OCI-M1 (cell line): ENCODE measurements at places on chromosomes 5 and 9.

GRCh38 chr5:174971210-174971609 lies 246.8 kb downstream of the MSX2 start:
- DNase-seq: no peak

DNA sequence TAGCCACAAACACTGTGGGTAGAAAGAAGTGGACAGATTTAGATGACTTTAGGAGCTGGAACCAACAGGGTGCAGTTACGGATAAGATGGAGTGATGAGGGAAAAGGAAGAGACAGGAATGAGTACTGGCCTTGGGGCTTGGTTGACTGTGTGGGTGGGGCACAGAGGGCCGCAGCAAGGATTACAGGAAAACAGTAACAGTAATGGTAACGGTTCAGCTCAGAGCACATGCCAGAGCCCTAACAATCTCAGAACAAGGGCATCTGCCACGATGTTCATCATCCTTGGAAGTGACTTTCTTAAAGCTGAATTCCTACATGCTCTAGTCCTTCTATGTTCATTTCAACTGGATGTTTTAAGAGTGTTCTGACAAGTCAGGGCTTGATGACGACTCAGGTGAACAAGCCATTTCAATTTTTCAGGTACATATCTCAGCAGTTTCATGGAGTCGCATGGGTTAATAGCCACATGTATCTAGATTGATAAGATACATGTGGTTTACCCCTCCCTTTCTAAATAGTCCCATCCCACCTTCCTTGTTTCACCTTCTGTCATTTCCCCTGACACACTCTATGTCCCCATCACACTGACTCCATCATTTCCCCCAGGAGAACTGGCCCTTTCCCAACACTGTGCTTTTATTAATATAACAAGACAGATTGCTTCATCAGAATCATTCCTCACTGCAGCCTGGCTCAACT lies 65.0 kb downstream of the CEMIP2 start:
- DNase-seq: no peak

GRCh38 chr9:2802494-2802921 lies 41.4 kb downstream of the PUM3 start:
- no peak for DNase-seq

- no peak for DNase-seq
Observed at GRCh38 chr9:126626127-126626925, 12.6 kb downstream of the LMX1B start.

GRCh38 chr9:75889977-75890471 lies 449 bp upstream of the PCSK5 start:
- peak; percentile 64 for DNase-seq

DNA sequence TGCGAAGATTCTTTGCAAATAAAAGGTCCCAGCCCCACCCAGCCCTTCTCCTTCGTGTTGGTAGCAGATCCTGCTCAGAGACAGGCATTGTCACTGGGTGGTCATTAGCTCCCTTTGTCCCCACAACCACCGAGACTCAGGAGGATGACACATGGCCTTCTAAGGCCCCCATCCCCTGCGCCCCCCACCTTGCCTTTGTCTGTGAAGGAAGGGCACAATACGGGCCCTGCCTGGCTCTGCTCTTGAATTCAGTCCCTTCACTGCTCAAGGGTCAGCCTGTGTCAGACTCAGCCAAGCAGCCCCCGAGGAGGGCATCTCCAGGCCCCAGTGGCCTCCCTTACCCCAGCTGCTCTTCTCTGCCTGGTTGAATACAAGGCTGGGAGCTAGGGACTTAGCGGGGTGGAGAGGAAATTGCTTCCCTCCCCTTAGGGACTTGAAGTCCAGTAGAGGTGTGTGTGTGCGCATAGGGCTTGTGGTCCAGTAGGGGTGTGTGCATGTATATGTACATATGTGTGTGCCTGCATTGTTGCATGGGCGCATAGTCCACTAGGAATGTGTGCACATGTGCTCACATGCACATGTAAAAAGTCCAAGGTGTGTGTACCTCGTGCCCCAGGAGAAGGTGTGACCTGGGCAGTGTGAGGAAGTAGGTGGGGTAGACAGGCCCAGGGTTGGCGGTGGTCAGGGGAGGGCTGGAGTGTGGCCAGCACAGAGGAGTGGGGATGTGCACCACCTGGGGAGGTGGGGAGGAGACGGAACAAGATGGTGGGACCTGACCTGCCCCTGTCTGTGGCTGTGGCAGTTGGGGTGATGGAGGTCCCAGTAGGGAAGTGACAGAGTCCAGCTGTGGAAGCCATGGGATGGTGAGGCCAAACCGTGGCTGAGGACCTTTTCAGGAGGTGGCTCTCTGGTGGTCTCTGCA lies 59.1 kb downstream of the PHF2 start:
- DNase-seq: no peak

DNA sequence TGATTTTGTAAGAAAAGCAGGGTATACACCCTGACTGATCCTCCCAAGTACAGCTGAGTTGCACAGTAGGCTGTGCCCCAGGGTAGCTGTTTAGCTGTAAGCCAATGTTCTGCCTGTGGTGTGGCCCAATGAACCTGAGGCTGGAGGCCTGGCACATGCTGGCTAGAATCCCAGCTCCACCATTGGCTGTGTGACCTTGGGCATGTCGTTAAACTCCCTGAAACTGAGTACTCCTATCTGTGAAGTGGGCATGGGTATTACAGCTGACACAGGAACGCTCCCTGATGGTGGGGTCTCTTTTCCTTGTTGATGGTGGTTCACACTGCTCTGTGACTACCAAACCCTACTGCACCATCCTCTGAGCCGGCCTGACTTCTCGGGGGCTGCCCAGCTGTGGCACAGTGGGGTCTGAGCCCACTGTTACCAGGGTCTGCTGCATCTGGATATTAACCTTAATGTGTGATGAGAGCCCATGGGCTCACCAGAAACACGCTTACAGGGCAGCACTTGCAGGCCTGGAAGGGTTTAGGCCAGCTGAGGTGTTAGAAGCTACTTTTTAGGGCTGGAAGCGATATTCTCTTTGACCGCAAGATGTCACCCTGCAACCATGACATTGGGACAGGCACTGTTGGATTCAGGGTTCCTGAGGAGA lies 7.0 kb upstream of the GADD45G start:
- DNase-seq: peak; percentile 77

GRCh38 chr9:8382266-8382665 lies 582.7 kb upstream of the DMAC1 start:
- no peak for DNase-seq

DNA sequence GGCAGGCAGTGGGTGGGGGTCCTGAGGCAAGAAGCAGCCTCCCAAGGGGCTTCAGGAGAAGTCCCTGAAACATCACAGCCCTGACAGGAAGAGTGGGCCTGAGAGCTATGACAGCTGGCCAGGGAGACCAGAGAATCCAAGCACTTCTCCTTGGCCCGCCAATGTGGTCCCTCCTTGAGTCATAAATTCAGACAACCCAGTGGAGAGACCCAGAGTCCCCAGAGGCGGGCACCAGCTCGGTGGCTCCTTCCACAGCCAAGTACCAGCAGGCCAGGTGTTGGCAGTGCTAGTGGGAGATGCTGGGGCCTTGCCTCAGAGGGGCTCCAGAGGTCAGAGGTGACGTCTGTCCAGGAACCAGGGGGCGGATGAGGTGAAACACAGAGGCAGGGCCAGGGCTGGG lies 1.6 kb upstream of the DOK3 start:
- DNase-seq: no peak

DNA sequence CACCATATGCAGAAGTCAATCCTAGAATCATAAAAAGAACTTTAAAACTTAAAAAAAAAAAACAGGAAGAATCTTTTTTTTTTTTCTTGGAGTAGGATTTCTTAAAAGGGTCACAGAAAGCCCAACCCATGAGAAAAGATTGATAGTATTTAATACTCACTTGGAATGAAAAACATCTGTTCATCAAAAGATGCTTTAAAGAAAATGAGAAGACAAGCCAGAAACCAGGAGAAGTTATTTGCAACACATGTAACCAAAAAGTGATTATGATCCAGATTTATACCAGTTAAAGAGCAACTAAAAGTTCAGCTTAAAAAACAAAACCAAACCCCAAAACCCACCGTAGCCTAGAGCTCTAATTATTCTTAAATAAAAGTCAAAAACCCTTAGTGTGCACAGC lies 69.3 kb downstream of the TLE4 start:
- DNase-seq: no peak

DNA sequence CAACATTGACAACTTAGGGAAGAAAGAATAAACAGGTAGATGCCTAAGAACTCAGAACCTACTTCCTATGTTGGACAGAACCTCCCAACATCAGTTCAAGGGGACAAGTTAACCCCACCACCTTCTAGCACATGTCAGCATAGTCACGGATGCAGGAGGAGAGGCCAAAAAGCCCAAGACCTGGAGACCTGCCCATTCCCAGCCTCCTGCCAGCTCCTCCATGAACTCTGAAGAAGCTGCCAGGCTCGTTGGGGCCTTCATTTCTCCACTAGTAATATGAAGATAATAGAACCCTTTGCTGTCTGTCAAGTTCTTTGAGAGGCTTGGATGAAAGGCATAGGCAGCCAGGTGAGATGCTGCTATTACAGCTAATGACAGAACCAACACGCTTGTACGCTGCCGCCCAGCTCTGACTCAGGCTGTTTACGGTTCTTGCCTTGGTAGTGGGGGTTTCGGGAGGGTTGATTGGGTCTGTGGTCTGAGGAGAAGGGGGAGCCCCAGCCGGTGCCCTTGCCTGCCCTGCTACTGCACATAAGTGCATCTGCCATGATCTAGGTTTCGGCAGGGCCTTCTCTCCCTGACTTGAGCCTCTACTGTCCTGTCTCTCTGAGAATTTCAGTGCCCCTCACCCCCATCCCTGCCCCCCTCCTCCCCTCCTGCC lies 82.2 kb downstream of the NRG2 start:
- no peak for DNase-seq

- DNase-seq: peak; percentile 90
Observed at GRCh38 chr5:149731617-149732323, 1.7 kb downstream of the PPARGC1B start.

DNA sequence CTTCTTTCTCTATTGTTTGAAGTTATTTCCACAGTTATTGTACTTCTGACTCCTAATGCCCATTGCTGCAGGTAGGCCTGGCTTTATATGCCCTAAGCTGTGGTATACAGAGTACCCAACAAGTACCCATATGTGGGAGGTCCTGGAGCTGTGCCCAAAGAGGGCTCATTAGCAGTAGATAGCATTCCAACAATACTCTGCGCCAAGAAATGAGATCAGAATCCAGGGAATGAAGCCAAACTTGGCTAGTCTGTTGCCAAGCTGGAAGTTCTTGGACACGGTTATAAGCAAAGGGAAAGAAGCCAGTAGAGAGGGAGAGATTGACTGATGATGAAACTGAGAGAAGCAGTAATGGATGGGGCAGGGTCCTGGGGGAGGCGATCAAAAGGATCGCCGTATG lies 29.7 kb upstream of the FAM169A start:
- DNase-seq: no peak

- DNase-seq: peak; percentile 76
Observed at GRCh38 chr5:84382363-84383295, 2.1 kb downstream of the EDIL3 start.

DNA sequence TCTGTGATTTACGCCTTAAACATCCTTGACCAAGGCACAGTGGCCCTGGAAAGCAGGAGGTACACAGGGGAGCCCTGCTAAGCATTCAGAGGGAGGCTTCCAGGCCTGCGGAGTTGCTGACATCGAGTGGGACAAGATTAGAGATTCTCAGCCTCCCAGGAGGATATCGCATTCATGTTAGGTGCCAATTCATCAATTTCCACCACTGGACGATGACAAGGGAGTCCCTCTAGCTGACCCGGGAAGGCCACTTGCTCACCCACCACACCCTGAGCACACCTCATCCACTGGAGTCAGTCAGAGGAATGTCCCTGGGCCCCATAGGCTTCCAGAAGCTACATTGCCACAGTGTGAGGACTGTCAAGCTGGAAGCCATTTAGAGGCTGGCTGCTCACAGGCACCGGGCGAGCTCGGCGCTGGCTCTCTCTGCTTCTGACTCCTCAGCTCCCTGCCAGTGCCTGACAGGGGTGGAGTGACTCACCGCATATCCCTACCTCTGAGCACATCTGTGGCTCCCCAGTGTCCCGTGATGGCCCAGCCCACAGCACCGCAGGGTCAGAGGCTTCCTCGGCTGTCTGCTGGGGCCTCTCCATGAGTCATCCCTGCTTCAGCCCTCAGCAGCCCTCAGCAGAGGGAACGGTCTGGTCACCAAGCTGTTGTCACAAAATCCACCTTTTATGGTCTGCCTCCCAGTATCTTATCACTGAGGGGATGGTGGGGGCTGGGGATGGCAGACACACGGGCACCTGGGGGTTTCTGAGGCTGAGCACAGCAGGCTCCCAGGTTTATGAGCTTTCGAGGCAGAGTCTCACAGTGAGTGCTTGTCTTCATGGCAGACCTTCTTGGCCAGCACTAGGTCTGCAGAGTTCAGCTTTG lies 117.5 kb downstream of the ZNF608 start:
- peak; percentile 0 for DNase-seq

- no peak for DNase-seq
Observed at GRCh38 chr9:77802515-77803293, 154.6 kb upstream of the GNA14 start.

GRCh38 chr5:130642461-130642860 lies 522.6 kb downstream of the HINT1 start:
- no peak for DNase-seq

DNA sequence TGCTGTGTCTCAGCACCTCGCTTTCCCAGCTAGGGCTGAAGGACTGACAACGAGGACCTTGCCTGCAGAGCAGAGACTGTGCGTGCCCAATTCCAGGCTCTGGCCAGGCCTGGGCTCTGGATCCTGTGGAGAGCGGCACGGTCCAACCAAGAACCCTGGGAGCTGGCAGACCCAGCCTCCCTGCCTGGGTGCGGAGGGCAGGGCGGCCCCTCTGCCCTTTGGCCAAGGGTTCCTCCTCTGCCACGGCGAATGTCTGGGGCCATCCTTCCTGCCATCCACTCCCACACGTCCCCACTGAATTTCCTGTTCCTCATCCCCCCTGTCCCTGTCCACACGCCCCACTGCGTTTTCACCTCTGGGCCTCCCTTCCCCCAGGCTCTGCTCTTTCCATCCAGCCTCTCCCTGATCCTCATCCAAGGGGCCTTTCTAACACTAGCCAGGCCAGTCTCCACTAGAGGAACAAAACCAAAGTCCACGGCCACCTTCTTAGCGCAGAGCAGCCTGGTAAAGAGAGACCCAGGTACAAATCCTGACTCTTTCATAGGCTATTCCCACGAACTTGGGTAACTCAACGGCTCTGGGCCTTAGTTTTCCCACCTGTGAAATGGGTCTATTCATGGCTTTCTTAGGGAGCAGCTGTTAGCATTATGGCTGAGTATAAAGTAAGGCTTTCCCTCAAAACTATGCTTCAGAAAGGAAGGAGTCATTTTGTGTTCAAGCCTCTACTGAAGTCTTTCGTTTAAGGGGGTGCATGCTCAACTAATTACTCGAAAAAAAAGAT lies 95.5 kb upstream of the PHYKPL start:
- no peak for DNase-seq

DNA sequence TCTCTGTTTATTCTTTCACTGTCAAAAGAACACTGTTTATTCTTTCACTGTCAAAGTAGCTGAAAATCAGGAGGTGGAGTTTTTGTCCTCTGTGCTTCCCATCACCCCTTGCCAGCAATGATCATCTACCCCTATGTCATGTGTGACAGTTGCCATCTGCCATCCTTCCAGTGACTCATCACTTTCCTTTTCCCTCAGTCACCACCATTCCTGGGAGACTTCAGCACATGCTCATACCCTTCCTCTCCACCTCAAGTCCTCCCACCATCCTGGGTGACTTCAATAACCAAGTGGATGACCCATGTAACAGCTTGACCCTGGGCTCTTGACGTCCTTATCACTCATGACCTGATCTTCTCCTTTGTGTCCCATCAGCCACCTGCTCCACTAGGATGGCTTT lies 43.3 kb upstream of the RASEF start:
- no peak for DNase-seq
